ENCODE measurements at places on chromosomes 3 and 15.

DNA sequence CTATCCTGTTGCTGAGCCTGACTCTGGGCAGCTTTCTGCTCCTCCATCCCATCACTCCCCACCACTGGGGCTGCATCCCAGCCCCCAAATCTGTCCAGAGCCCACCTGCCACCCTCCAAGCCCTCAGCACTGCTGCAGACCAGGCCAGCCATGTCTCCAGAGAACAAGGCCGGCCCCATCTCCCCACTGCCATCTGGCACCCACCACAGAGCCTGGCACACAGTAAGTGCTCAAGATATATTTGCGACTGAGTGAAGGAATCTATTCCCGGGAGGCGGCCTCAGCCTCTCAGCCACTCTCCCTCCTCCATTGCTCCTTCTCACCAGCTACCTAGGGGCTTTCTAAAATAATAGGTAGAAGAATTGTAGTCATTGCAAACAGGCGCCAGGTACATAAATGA is 4.8 kb downstream of the PLXND1 start:
- no peak for DNase-seq

DNA sequence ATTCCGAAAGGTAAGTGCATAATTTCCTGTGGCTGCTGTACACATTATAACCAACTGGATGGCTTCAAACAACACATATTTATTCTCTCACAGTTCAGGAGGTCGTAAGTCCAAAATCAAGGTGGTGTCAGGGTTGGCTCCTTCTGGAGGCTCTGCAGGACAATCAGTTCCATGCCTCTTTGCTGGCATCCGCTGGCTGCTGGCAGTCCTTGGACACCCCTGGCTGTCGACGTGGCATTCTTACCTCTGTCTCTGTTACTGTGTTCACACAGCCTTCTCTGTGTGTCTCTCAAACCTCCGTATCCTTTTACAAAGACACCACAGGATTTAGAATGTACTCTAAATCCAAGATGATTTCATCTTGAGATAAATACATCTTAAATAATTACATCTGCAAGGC is 398.8 kb upstream of the ATP10A start:
- DNase-seq: no peak

- DNase-seq: no peak
Measured at GRCh38 chr3:190537146-190537545, 23.3 kb downstream of the IL1RAP start.

DNA sequence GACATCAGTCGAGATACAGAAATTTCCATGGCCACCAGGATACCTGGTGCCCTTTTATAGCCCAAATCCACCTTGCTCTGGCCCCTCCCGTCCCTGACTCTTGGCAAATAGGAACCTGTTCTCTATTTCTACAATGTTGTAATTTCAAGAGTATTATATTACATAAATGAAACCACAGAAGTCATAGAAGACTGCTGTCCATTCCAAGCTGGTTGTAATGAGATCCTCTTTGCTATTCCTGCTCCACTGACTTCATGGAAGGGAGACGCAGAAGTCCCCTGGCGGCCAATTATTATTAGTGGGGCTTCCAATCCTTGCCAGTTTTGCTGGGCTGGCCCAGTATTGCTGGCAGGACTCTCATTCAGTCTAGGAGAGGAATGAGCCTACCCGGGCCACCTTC is 26.6 kb downstream of the DCP1A start:
- no peak for DNase-seq

- peak; percentile 40 for DNase-seq
Measured at GRCh38 chr15:73784291-73784690, 31.1 kb upstream of the INSYN1 start.

DNA sequence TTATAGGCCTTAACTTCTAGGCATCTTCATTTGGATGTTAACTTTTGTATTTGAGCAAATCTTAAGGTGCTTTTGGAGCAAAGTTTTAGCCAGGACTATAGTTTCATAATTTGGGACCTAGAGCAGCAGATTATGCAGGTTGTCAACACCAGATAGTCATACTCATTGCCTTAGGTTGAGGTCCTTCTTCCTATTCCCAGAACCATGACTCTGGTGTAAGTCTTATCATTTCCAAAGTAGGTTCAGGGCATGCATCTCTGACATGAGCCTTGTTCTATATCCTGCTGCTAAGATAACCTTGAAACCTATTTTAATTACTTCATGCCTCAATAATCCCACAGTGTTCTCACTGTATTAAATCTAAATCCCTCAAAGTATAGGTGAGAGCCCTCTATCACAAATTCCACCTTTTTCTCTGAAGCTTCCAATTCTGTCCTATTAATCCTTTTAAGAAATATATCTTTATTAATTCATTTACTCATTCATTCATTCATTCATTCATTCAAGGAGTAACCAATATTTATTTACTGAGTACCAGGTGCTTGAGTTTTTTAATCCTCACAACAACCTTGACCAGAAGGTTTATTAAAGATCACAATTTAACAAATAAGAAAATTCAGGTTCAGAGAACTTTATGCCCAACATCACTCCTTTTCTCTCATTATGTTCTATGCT is 2.7 kb upstream of the FNDC3B start:
- DNase-seq: no peak

DNA sequence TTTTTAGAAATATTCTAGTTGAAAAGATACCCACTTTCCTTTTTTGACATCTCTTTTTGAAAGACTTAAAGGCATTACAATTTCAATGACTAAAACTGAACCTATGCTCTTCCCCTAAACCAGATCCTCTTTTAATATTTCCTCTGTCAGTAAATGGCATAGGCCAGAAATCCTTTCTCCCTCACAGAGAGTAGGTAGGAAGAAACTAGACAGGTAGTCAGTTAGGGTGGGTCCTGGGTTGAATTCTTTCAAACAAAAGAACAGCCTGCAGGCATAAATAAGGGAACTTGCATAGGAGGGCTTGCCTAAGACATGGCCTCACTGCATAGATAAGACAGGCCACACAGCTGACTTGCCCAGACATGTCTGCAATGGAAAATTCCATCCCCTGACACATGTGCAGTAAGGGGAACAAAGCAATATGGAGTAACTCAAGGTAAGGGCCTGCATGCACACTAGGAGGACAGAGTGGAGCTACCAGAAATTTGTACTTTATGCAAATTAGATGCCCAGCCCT is 23.1 kb downstream of the PLSCR5 start:
- DNase-seq: no peak

- DNase-seq: no peak
Measured at GRCh38 chr3:12818773-12819172, 22.3 kb downstream of the CAND2 start.
